ENCODE measurements at places on chromosomes 5 and 9.

- DNase-seq, result no peak
Measured at GRCh38 chr5:152529440-152529839, 124.4 kb upstream of the NMUR2 start.

DNA sequence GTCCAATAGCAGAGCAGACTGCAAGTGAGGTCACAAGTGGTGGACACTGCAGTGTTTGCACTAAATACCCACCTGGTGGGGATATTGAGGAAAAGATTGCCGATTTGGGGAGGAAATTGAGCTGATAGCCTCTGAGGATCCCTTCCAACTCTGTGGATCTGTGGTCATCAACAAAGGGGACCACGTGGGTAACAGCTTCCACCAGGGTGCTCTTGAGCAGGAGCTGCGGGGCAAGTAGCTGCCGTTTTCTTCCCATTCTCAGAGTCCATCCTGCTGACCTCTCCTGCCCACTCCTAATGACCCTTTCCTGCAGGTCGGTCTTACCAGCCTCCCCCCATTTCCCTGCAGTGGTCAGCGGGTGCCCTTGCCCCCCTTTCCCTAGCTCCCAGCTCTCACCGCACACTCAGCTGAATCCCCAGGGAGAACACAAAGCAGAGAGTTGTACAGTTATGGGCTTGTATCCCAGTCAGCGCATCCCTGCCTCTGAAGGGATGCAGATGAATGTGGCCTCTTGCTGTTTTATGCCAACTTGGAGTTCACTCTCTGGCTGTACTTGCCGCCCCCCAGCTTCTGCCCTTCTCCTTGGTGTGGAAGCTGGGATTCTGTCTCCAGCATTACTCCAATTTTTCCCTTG, 18.0 kb downstream of the DAPK1 start:
- no peak for DNase-seq

DNA sequence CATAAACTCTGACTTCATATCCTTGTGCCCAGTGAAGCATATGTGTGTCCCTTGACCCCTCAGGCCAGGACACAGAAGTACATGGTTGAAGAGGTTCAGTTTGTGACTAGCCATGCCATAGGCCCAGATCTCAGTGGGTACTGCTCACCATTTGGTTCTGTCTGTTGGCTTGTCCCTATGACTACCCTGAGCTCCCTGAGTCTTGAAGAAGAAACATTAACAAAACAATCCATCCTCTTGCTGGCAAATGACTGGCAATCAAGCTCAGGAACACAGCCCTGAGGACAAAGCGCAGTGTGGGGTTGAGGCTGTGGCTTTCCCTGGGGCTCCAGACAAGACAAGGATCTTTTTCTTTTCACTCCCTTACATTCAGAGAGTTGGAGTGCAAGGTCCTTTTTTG, 46.3 kb downstream of the TNFAIP8 start:
- no peak for DNase-seq

GRCh38 chr5:135359374-135360165, 39.5 kb downstream of the MACROH2A1 start:
- peak; percentile 17 for DNase-seq

DNA sequence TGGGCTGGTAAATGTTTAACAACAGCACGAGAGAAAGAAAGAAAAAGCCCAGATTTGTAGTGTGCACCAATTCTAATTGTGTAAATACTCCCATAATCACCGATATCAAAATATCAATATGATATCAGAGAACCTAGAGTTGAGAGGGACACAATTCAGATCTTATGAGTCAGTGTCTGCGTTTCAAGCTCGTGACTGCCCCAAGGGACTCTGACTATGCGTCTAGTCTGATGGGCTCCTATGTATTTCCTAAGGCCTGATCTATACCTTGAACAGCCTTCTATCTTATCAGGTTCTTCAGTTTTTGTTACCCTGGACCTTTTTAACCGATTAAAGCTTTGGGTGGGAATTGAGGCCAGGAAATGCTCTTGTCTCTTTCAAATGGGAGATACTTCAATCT, 243.0 kb upstream of the SLC24A2 start:
- no peak for DNase-seq
